Pancreas (tissue), 10 donors: ENCODE measurements at places on chromosomes 2 and 18. TPM values are rescaled to one million over a fixed set of nuclear protein-coding genes. Genes with fewer than 3 reads are reported as not detected.

The MYCN gene
- 0.17 TPM for total RNA-seq

The MAPK4 gene
- total RNA-seq, result 0.56 TPM

The ANKRD30BL gene
- not detected for total RNA-seq

The NT5DC4 gene
- not detected for total RNA-seq

The TMEM247 gene
- not detected for total RNA-seq

The UNC50 gene
- total RNA-seq, result 19.6 TPM

The MYL12A gene
- total RNA-seq, result 102 TPM

The KATNAL2 gene
- total RNA-seq, result 1.8 TPM

The CCDC68 gene
- 1.4 TPM for total RNA-seq

The BOLL gene
- total RNA-seq, result not detected

The DSC2 gene
- total RNA-seq, result 20.0 TPM

The CFC1B gene
- not detected for total RNA-seq

The MBOAT2 gene
- 2.9 TPM for total RNA-seq

The ABCG8 gene
- 0.06 TPM for total RNA-seq

The FTCDNL1 gene
- total RNA-seq, result 2.4 TPM
